ENCODE measurements at places on chromosomes 16 and 17.

- DNase-seq = no peak
Observed at GRCh38 chr17:4340914-4341615, 25.4 kb downstream of the UBE2G1 start.

GRCh38 chr17:38322156-38322779, 21.5 kb downstream of the GPR179 start:
- peak; percentile 39 for DNase-seq

GRCh38 chr16:3819746-3820724, 60.5 kb downstream of the CREBBP start:
- DNase-seq = peak; percentile 73

DNA sequence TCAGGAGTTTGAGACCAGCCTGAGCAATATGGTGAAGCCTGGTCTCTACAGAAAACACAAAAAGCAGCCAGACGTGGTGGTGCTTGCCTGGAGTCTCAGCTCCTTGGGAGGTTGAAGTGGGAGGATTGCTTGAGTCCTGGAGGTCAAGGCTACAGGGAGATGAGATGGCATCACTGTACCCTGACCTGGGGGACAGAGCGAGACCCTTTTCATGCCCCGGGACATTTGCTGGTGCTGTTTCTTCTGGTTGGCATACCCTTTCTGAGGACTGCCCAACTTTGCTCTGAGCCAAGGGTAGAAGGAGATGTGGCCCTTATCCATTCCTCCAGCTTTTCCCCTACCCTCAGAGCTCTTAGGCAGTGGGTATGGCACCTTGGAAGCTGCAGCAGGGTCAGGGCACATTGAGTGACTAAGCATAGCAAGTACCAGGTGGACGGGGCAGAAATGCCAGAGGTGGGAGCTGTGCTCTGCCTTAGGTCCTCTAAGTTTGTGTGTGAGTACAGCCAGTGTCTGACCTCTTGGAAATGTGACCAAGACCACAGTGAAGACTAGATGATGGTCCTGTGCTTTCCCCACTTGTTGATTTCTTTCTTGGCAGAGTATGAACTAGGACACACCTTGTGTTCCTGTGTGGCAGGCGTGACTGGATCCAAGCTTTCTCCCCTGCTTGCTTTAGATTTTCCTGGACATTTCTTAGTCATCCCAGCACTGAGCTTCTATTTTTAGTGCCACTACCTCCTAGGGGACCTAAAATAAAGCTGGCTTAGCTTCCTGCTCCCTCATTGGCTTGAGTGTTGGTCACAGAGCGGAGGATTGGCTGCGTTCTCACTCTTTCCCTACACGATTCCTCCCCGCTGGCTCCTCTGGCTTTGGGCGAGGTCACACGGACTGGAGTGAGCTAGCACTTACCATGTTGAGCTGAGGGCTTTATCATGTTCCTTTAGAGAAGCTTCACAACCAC, 9.9 kb upstream of the EDC4 start:
- no peak for DNase-seq

- no peak for DNase-seq
Observed at GRCh38 chr16:14003074-14003570, 68.0 kb upstream of the MRTFB start.

GRCh38 chr17:1532836-1533602, 16.6 kb upstream of the INPP5K start:
- no peak for DNase-seq

DNA sequence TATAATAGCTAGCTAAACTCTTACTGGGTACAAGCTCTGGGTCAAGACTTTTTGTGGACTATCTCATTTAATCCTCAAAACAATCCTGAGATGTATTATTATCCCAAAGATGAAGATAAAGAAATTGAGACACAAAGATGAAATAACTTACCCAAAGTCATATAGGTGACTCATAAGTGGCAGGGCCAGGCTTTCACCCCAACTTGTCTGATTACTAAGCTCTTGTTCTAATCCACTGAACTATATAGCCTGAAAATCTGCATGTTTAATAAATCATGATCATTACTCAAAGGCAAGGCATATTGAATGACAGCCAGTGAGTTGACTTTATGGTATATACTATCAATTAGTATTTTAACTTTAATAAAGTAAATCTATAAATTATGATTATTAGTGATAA, 77.4 kb downstream of the SKAP1 start:
- no peak for DNase-seq

- no peak for DNase-seq
Observed at GRCh38 chr16:17295948-17296347, 174.8 kb downstream of the XYLT1 start.

GRCh38 chr16:65908568-65908967, 457.9 kb upstream of the CDH5 start:
- no peak for DNase-seq

DNA sequence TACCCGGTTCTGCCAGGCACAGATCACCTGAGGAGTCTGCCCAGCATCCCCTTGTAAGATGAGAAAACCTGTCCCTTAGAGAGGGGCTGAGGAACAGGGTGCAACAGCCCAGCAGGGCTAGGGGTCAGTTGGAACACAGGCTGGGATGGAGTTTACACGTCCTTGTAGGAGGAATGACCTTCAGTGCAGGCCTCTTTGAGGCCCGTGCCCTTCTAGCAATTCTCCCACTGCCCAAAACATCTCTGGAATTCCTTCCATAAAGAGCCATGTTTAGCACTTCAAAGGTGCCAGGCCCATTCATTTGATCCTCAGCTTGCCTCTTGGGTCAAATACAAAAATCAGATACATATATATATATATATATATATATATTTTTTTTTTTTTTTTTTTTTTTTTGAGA, 4.5 kb downstream of the CTNS start:
- DNase-seq = no peak

GRCh38 chr17:29240968-29241963, 5.4 kb upstream of the CRYBA1 start:
- DNase-seq = peak; percentile 68

DNA sequence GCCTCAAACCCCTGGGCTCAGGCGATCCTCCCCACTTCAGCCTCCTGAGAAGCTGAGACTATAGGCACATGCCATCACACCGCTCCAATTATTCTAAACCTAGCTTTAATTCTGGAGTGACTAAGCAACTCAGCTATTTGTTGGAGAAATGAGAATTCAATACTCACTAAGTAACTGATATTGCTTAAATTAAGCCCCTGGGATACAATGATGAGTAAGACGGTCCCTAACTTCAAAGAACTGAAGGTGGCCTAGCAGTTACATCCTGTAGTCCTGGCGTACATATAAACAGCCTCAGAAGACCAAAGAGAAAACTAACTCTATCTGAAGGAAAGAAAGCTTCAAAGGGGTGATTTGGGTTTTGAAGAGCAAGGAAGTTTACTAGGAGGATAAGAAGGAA, 25.0 kb downstream of the XPO6 start:
- DNase-seq = no peak

Data from LoVo (cell line).